Activated CD8-positive, alpha-beta T cell treated with anti-CD3 and anti-CD28 coated beads, Interleukin-2, amount 10 ng/mL, durations not matched to agents 7 days and 5 days (primary cell): ENCODE measurements at places on chromosomes 3 and 15.

GRCh38 chr3:42254566-42254965 is 11.4 kb downstream of the CCK start:
- no peak for DNase-seq

DNA sequence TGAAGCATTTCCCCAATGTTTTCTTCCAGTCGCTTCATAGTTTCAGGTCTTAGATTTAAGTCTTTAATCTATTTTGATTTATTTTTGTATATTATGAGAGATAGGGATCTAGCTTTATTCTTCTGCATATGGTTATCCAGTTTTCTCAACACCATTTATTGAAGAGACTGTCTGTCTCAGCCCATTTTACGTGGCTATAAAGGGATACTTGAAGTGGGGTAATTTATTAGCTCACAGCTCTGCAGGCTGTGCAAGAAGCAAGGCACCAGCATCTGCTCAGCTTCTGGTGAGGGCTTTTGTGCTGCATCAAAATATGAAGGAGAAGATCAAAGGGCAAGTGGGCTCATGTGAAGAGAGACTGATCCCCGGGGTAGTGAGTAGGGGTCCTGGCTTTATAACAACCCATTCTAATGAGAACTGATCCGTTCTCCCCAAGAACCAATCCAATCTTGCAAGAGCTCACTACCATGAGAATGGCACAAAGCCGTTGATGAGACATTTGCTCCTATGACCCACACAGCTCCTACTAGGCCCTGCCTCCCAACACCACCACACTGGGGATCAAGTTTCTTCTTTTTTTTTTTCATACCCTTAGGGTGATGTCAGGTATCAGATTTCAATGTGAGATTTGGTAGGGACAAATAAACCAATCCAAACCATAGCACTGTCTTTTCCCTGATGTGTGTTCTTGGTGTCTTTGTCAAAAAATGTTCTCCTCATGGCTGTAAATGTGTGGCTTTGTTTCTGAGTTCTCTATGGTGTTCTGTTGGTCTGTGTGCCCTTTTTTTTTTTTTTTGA is 63.2 kb downstream of the IQGAP1 start:
- no peak for DNase-seq

GRCh38 chr3:109098079-109098644 is 19.8 kb downstream of the MORC1 start:
- no peak for DNase-seq

- no peak for DNase-seq
These were observed 55.9 kb upstream of the PHLDB2 start for GRCh38 chr3:111803123-111803593.

DNA sequence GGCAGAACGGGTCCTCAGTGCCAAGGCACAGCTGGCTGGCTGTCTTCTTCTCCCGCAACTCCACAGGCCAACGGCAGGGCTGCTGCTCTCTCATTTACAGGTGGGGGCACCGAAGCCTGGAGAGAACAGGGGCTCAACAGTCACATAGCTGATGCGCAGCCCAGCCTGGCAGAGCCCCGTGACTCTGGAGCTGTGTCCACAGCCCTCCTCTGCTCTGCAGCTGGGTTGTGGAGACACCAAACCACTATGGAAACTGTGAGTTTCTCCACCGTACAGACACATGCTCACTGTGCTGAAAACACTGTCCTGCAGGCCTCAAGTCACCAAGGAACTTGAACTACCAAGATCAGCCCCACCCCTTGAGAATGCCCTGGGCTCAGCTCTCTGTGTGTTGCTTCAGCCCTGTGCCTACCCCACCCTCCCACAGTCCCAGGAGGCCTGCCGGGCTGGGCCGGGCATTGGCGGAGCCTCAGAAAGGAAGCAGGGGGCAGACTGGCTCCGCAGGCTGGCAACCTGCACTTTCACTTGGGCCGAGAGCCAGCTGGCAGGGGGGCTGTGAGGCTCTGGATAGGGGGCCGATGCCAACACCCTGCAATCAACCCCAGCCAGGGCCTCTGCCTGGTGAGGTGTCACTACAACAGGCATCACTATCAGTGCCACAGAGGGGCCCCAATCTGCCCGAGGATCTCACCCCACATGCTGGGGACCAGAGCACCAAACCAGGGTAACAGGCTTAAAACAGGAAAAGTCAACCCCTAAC is 113.7 kb upstream of the RPL32 start:
- no peak for DNase-seq

- DNase-seq, result no peak
These were observed 71.5 kb upstream of the ADAMTSL3 start for GRCh38 chr15:83582381-83582780.

DNA sequence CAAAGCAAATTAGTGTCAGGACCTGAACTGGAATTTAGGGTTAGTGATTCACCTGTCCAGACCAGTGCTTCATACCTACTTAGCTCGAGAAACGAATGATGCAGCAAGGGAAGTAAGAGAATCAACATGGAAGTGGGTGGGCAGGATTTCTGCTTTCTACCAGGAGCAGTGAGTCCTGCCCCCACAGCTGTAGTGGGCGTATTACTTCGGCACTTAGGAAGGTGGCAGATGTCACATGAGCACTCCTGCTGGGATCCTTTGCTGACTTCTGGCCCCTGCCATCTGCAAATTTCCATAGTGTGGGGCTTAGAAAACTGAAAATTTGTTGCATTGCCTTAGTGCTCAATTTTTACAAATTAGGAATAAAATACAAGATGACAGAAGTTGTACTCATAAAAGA is 31.2 kb downstream of the RYR3 start:
- no peak for DNase-seq

- DNase-seq, result no peak
These were observed 6.0 kb downstream of the IL1RAP start for GRCh38 chr3:190519886-190520285.

DNA sequence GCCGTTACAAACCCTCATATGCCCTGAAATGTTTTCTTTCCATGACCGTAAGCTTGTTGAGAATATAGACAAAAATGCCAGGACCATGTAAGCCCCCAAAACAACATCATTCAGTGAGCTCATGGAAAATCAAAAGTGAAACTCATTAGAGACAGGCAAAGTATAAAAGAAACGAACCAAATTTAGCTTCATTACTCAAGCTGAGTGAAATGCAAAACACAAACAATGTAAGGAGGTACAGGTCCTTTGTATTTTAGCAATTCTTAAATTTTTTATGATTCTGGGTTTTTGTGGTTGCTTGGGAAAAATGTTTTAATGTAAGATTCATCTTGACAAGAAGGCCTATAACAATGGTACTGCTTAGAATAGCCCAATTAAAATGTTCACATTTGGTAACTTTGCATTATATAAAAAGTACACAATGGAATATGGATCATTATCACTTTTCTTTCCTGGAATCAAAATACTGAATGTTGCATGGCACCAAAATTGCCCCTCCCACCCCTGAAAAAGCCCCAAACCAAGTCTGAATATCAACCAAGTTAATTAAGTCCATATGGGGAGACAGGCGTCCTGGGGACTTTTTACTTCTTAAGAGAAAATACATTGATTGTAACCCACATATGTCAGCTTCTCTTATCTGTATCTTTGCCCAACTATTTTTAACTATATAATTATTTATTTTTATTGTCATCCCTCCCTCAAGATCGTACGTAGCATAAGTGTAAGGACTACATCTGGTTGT is 247.7 kb upstream of the CDIN1 start:
- DNase-seq, result no peak

DNA sequence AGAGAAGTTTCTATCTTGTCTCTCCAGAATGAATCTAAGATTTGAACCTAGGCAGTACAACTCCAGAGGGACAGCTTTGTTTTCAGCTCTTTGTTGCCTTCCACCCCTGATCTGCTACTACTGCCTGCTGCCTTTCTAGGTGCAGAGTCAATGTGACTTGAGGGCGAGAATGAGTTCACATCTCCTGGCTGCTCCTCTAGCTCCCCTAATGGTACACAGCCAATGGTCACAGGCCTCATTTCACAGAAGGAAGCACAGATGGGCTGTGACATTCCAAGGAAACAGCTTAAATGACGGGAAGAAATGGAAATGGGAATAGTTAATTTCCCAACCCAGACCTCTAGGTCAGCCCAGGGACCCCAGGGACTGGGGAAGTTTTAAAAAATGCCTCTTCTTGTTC is 32.4 kb downstream of the FAM43A start:
- DNase-seq, result no peak

GRCh38 chr15:45906230-45906629 is 271.4 kb downstream of the SQOR start:
- DNase-seq, result no peak

- DNase-seq, result no peak
These were observed 701.3 kb downstream of the ROBO1 start for GRCh38 chr3:79066481-79066880.

- DNase-seq, result no peak
These were observed 130.9 kb downstream of the DNAJB8 start for GRCh38 chr3:128335621-128336296.

DNA sequence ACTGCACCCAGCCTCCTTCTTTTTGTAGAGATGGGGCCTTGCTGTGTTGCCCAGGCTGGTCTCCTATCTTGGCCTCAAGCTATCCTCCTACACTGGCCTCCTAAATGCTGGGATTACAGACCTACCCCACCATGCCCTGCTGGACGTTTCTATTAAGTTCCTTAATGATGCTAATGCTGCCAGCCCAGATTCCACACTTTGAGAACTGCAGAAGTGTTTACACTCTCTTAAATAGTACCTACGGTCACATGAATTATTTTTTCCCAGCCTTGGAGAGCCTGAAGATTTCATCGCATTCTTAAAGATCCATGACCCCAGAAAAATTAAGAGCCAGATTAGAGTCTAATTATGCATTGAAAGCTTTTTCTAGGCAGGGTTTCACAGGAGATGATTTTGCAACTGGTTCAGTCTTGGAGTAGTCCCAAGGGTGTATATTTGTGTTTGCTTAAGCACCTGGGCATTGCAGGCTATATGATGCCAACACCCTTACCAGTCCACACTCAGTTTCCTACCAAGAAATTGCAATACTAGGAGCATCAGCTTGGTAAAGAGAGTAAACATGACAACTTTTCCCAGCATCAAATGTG is 36.6 kb downstream of the TM4SF4 start:
- no peak for DNase-seq

GRCh38 chr3:184738506-184738890 is 26.6 kb upstream of the MAGEF1 start:
- DNase-seq, result no peak

DNA sequence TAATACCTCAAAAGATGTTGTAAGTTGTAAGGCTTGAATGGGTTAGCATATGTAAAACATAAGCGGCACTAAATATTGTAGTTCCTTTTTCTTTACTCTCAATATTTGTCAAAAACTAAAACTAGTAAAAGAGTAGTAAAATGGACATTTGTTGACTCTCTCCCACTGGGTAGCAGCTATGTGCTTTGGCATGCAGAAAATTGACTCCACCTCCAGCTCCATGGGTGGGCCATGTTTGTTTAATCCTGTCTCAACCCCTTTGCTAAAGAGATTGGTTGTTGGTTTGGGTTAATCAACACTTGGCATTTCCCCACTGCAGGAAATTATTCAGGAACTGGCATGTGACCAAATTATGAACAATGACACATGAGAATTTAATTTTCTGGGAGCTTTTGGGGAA is 114.8 kb downstream of the EOMES start:
- DNase-seq, result no peak

DNA sequence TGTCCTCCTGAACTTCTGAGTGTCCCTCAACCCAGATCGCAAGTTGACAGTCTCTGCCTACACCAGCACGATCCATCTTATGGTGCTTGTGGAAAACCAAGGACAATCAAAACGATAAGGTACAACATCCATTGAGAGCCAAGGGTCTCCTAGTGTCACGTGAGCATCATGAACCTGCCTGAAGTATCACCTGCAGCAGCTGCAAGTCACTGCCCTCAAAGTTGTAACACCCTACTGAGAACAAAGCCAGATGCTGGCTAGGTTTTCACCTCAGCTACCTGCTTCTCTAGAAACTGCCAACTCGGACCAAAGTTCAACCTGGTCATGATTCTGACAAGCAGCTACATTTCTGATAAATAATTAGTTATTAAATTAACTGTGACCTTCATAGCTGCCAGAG is 17.5 kb downstream of the C2CD4B start:
- no peak for DNase-seq

DNA sequence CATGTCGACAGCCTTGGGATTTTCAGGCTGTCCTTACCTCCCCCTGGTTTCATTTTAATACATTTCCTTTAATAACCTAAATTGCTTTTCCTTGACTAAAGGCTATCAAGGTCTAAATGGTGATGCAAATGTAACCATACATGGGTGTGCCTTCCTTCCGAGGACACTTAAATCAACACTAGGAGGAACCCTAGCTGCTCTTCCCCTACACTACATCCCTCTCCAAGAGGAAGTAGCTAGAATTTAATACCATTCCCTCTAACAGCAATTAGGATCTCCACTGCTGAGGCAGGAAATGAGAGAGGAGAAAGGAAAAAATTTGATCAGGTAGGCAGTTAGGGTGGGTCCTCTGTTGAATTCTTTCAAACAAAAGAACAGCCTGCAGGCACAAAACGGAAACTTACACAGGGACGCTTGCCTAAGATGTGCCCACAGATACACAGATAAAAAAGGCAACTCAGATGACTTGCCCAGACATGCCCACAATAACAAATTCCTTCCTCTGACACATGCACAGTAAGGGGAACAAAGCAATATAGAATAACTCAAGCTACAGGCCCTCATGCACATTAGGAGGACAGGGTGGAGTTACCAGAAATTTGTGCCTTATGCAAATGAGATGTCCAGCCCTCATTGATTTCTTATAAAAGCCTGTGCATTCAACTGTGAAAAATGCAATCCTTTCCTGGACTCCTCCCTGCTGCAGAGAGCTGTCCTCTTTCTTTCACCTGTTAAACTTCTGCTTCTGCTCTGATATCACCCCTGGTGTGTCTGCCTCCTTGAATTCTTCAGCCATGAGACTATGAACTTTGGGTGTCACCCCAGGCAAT is 1024.4 kb upstream of the CADM2 start:
- no peak for DNase-seq
